ENCODE measurements at places on chromosomes 12 and 14.

DNA sequence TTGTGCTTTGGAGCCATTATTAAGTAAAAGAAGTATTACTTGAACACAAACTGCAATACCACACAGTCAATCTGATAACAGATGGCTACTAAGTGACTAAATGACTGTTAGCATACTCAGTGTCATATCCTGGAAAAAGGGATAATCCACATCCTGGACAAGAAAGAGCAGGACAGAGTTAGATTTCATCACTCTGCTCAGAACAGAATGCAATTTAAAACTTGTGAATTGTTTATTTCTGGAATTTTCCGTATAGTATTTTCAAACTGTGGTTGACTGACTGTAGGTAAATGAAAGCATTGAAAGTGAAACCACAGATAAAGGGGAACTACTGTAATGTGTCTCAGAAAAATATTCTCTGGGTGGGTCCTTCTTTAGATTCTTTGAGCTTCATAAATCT is 458.8 kb downstream of the TMEM117 start:
- no peak for ATAC-seq

GRCh38 chr12:106645465-106646330 is 62.9 kb downstream of the RFX4 start:
- ATAC-seq, result no peak

DNA sequence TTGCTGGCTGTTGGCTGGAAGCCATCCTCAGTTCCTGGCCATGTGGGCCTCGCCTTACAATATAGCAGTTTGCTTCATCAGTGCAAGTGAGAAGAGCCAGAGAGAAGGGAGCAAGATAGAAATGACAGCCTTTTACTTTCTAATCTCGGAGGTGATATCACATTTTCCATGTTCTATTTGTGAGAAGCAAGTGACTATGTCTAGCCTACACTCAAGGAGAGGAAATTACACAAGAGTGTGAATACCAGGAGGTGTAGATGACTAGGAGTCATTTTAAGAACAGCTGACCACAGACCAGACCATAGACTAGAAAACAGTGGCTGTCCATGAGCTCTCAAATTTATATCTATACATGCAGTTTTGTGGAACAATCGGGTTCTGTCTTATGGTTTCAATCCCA is 163.0 kb upstream of the NRXN3 start:
- no peak for ATAC-seq

- peak; percentile 67 for ATAC-seq
Measured at GRCh38 chr12:76037130-76038103, 5.8 kb upstream of the PHLDA1 start.

- ATAC-seq, result no peak
Measured at GRCh38 chr14:101097109-101097793, 193.7 kb upstream of the RTL1 start.

DNA sequence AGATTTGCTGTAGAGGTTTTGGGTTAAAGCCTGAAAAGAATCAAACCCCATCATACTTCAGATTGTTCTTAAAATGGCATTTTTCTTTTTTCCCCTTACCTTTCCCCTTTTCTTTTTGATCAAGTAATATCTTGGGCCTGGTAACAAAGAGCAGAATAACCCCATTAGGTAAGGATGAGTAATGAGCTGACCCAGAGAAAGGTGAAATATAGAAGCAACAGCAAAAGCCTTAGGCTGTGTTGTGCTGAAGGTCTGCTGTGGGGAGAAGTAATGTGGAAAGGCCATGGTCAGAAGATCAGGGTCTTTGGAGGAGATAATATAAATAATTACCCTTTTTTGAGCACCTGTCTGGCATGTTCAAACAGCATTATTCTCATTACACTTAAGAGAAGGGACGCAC is 42.3 kb downstream of the MIA2 start:
- no peak for ATAC-seq

DNA sequence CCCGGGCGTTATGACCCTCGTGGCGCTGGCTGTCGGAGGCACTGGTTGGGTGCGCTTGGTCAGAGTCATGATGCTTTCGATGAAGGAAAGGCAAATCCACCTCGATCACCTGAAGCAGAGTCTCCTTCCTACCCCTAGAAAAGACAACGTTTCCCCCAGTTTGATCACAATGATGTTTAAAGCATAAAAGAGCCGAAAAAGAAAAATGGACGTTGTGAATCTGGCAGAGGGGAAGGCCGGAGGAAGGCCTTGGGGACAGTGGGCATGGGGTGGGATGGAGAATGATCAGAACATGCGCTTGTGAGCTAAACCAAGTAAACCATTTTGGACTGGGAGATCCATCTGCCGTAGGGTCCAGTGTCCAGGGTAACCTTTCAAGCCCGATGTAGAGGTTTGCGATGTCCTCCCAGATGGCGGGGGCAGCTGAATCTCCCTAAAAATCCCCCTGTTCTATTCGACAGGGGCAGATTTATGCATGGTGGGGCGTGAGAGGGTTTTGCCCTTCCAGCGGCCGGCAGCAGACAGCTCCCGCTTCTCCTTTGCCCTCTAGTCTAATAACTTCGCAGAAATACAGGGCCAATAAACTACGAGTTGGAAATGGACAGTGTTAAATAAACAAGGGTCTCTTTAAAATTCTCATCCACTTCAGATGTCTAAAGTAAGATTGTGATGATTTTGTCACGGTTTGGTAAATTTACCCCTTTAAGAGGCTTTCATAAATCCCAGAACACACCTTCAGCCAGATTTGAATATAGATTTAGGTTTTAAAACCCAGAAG is 2.3 kb upstream of the OTX2 start:
- ATAC-seq, result no peak

DNA sequence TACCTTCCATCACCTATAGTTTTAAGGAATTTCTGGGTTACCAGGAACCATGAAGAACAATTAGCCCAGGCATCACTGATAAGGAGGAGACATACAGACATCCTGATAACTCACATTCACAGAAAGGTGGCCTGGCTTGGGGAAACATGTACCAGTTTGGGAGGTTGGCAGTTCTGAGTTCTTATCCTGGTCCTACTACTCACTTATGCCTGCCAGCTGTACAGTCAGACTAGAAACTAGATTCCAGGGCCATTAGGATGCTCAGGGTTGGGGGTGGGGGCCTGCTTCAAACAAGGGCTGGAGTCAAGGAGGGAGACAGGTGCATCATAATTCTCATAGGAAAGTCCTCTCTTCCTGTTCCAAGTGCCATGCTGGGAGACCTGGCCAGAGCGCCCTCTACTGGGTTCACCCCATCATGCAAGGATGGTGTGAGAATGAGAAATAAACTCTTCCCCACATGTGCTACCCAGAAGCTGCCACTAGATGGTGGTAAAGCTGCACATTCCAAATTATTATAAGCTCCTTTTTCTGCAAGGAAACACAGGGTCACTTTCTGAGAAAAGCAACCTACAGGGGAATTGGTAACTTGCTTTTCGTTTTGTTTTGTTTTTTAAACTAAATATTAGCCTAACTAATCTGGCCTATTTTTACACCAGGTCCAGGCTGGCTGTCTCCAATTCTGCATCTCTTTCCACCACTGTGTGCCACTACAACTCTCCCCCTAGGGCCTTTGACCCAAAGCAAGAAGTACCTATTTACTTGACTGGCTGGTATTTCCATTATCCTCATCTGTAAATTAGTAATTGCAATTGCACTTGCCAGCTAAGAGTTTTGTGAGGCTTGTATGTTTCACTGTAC is 14.5 kb downstream of the OAS2 start:
- peak; percentile 81 for ATAC-seq

DNA sequence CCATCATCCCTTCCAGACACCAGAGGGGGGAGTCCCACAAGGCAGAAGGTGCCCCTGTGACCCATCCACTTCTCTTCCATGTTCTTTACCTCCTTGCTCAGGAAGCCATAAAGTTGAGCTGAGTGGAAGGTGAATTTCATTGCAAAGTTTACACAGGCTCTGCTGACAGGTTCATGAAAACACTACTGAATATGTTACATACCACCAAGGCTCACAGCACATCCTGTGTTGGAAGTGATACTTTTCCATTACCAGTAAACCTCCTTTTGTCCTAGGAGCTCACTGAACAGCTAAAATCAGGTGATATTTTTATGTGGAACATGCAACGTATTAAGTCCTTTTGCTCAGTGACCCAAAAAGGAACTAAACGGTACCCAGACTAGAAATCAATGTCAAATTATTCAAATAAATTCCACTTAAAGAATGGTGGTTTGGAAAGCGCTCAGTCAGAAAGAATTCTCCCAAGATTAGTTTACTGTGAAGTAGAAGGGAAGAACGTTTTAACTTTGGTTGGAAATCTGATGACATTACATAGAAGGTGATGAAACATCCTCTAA is 196.2 kb upstream of the NUDT4 start:
- ATAC-seq, result no peak

GRCh38 chr12:67274186-67274585 is 5.0 kb downstream of the CAND1 start:
- ATAC-seq, result no peak

DNA sequence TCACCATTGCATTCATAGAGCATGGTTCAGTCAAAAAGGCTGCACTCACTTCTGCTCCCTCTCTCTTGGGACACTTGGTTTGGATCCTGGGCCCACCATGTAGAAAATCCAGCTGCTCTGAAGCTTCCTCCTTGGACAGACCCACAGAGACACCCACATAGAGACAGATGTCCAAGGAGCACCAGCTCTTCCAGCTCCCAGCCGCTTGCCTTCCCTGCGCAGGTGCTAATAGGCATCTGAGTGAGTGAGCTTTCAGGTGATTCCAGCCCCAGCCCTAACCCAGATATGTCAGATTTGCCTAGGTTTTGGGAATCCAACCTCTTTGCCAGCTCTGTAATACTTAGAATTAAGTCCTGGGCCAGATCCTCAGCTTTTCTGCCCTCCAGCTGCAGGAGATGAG is 38.6 kb downstream of the DLK1 start:
- ATAC-seq, result no peak

- no peak for ATAC-seq
Measured at GRCh38 chr12:88985011-88985410, 367.3 kb downstream of the DUSP6 start.
